ENCODE measurements at places on chromosomes 6 and 20. TPM values are rescaled to one million over a fixed set of nuclear protein-coding genes. Genes with fewer than 3 reads are reported as not detected.

EFCAB8 gene
- 0.40 TPM for total RNA-seq

- DNase-seq, result no peak
Measured at GRCh38 chr20:42336576-42336975, 718.4 kb upstream of the CHD6 start.

GRCh38 chr6:166935353-166935752 is 21.0 kb downstream of the RNASET2 start:
- no peak for DNase-seq

ANKRD66 gene
- total RNA-seq, result not detected

GRCh38 chr6:38064431-38064830 is 244.9 kb downstream of the ZFAND3 start:
- DNase-seq, result no peak

DNA sequence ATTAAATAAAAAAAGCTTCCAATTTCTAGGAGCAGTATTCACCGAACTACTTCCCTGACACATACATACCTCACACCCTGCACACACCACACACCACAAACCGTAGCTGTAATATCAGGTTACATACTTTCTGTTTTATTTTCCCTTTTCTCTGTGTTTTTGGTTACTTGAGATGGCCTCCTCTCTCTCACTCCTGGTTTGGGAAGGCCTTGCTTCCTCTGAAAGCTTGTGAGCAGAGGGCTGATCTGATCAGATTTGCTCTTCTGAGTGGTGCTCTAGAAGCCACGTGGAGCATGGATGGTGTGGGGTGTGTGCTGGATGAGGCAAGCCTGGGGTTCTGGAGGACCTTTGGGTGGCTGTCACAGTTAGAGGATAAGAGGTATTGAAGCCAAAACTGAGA is 20.9 kb downstream of the UTRN start:
- DNase-seq, result peak; percentile 48

TMEM74B gene
- 1.5 TPM for total RNA-seq

DNA sequence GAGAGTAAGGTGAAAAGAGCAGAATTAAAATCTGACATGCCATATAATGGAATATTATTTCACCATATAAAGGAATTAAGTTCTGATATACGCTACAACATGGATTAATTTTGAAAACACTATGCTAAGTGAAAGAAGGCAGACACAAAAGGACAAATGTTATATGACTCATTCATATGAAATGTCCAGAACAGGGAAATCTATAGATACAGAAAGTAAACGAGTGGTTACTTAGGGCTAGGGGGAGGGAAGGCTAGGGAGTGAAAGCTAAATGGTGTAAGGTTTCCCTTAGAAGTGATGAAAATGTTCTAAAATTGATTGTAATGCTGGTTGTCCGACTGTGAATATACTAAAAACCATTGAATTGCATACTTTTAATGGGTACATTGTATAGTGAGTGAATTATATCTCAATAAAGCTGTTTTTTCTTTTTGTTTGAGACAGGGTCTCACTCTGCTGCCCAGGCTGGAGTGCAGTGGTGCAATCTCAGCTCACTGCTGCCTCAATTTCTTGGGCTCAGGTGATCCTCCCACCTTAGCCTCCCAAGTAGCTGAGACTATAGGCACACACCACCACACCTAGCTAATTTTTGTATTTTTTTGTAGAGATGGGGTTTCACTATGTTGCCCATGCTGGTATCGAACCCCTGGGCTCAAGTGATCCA is 8.2 kb downstream of the PRPH2 start:
- DNase-seq, result no peak

DNA sequence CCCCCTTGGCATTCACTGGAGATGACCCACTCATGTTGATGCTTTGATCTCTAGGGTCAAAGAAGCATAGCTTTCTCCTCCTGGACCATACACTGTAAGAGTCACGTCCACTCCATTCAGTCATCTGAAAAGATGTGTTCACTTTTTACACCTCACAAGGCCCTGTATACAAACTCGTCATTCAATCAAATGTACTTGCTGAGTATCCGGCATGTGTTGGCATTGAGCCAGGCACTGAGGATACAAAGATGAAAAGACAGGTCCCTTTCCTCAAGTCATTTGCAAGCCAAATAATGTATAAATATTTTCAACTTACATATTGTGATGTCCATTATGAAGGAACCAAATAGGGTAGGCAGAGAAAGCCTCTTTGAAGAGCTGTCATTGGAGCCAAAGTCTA is 32.6 kb upstream of the CSNK2A1 start:
- no peak for DNase-seq

DNA sequence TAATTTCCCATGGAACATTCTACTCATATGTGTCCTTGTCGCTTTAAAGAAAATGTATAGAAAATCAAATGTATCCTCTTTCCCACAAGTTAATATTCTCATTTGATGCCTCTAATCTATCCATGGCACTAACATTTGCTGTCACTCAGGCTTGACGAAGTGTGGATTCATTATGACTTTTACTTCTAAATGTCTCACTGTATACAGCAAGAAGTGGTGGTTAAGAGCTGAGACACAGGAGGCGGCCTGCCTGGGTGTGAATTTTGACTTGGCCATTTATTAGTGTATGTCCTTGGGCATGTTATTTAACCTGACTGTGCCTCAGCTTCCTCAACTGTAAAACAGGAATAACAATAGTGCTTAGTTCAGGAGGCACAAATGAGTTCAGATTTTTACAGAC is 70.0 kb downstream of the TRMT6 start:
- DNase-seq, result no peak

DNA sequence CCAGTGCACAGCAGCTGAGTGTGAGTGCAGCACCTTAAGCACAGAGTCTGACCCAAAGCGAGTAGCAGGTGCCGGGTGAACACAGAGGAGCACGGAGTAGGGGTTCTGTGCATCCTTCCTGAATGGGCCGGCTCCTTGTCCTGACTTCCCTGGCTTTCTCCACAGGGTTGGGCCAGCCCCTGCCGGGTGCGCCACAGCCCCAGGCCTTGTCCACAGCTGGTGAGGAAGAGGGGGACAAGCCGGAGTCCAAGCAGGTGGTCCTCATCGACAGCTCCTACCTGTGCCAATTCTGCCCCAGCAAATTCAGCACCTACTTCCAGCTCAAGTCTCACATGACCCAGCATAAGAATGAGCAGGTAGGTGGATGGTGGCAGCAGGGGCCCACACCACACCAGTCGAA is 34.9 kb downstream of the ZNF341 start:
- no peak for DNase-seq

DNA sequence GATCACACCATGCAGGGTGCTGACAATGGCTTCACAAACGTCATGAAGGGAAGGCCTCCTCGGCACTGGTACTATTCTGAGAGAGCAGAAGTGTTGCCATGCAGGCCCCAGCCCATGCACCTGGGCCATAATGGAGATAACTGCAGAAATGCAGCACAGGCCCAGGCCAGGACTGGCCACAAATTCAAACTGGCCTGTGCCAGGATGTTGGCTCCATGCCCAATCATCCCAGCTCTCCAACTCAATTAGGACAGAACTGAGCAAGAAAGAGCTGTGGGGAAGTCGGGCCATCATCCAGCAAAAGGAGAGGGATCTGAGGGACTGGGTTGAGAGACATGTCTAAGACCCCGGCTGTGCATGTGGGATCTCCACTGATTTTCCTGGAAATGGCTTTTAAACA is 48.9 kb upstream of the SYNDIG1 start:
- DNase-seq, result no peak

DAAM2 gene
- total RNA-seq, result not detected

GRCh38 chr20:61638802-61639585 is 386.9 kb downstream of the CDH4 start:
- no peak for DNase-seq

- no peak for DNase-seq
Measured at GRCh38 chr6:12509060-12509459, 207.5 kb upstream of the PHACTR1 start.

PRND gene
- not detected for total RNA-seq

DNA sequence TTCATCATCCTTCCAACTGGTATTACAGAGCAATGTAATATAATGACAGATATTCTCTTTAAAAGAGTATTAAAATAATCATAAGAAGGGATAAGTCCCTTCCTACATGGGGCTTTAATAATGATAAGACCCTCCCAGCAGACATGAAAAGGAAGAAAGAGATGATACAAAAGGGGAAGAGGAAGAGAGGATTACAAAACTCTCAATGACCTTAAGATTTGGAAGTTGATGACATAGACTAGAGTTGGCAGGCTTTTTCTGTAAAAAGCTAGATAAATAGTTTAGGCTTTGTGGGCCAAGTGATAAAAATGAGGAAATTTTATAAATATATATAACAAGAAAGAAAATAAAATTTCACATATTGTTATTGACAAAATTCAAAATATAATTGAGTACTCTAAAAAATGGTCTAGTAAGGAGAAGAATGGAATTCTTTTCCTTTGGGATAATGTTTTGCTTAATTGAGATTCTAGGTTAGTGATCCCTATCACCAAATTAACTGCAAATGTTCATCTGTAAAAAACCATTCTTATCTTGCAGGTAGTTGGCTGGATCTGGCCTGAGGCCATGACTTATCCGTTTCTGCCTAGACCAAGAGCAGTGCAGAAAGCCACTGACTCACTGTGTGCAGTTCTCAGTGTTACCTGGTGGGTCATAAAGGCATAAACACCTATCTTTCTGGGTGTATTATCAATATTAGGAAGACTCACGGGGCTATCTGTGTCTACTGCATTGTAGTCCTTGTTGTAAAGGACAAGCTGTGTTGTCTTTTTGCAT is 11.0 kb downstream of the RIPOR2 start:
- peak; percentile 70 for DNase-seq

HRH3 gene
- not detected for total RNA-seq

- no peak for DNase-seq
Measured at GRCh38 chr6:66421570-66421969, 714.5 kb upstream of the EYS start.

DNA sequence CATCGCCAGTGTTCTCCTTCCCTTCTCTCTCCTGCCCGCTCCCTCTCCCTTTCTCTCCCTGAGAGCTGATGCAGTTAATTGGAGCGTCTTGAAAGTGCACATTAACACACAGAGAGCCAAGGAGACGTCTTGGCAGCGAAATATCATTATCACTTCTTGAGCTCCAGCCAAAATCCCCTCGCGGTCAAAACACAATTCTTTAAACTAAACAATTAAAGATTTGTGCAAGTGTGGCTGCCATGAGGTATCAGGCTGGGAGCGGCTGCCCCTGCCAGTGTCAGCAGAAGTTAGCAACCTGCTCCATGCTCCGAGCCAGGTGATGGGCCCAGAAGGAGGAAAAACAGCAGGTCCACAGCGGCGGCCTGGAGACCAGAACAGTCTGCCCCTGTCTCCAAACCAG is 100.9 kb upstream of the FOXP4 start:
- no peak for DNase-seq

HSPA12B gene
- total RNA-seq, result not detected

GRCh38 chr20:49892817-49893216 is 22.5 kb downstream of the SPATA2 start:
- DNase-seq, result no peak

NNAT gene
- 0.42 TPM for total RNA-seq

DUSP22 gene
- total RNA-seq, result 33.7 TPM

GRCh38 chr20:24762791-24763350 is 186.2 kb upstream of the CST7 start:
- DNase-seq, result no peak

GRCh38 chr6:37273690-37274089 is 15.7 kb upstream of the TMEM217 start:
- no peak for DNase-seq

GRCh38 chr6:151018911-151019782 is 153.6 kb downstream of the MTHFD1L start:
- no peak for DNase-seq

BCAS1 gene
- total RNA-seq, result 0.14 TPM

DNA sequence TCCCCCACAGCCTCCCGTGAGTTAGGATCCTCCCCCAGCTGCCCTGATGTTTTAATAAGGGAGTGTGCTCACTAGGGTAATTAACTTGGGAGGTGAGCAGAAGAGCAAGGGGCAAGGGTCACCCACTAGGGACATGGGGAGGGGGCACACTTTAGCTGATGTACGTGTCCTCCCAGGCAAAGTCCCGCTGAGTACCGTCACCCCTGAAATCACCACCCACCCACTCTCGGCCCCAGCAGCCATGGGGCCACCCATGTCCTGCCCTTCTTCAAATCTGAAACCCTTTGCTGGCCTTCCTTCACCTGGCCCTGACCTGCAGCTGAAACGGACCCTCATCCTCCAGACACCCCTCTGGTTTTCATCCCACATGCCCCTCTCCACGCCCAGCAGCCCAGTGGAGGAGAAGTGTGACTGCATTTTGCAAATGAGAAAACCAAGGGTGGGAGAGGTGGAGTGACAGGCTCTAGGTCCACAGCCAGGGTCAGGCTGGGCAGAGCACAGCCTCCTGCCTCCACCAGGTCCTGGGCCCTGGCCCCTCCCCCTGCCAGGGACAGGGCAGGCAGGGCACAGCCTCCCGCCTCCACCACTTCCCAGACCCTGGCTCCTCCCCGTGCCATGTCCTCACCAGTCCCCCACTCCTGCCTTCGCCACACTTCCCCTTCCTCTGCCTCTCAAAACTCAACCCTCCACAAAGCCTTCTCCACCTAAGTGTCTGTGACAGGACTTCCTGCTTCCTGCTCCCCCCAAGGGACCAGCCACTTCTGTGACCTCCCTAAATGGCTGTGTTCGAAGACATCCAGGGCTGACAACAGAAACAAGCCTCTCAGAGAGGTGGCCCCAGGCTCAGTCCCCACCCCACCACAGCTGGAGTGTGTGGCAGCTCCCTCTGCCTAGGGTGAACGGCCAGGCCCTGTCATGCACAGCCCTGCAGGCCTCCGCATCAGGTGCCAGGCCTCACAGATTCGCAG is 15.1 kb downstream of the ACSS1 start:
- DNase-seq, result peak; percentile 68

PSORS1C2 gene
- total RNA-seq, result not detected

SGK2 gene
- 0.65 TPM for total RNA-seq

DNA sequence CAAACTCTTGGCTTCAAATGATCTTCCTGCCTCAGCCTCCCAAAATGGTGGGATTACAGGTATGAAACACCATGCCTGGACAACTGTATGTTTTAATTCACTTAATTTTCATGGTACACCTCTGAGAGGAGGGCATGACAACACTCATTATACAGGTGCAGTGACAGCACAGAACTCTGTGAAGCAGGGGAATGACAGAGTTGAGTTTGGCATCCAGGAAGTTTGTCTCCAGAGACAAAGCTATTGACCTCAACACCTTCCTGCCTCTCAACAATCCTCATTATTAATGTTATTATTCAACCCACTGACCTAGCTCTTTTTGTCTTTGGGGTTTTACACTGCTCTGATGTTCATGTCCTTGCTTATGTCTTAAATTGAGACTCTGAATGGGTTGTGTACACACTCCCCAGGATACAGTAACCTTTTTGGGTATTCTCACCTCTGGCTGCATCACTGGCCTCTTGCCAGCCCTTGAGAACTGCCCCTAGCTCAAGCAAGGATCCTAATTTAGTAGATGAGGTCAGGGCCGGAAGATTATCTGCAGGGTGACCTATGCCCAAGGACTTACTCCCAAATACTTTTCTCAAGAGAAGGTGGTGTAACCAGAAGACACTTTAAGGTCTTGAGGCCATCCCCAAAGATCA is 13.0 kb upstream of the IER3 start:
- no peak for DNase-seq

DNA sequence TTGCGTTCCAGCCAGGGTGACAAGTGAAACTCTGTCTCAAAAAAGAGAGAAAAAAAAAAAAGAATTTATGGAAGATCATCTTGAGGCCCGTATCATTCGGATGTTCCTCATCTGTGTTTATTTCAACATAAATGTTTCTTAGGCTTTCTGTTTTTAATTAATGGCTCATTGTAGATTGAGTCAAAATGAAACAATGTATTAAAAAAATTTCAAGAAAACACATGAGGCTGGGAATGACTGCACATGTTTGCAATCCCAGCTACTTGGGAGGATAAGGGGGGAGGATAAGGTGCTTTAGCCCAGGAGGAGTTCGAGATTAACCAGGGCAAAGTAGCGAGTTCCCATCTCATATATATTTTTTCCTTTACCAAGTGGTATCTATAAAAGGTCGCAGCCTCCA is 47.3 kb downstream of the ITCH start:
- DNase-seq, result no peak

POU5F1 gene
- total RNA-seq, result not detected
